ENCODE measurements at places on chromosomes 3 and 15.

GRCh38 chr3:167941234-167941995, 154.3 kb downstream of the GOLIM4 start:
- peak; percentile 98 for DNase-seq

GRCh38 chr3:186381424-186382216, 19.6 kb upstream of the DGKG start:
- no peak for DNase-seq

DNA sequence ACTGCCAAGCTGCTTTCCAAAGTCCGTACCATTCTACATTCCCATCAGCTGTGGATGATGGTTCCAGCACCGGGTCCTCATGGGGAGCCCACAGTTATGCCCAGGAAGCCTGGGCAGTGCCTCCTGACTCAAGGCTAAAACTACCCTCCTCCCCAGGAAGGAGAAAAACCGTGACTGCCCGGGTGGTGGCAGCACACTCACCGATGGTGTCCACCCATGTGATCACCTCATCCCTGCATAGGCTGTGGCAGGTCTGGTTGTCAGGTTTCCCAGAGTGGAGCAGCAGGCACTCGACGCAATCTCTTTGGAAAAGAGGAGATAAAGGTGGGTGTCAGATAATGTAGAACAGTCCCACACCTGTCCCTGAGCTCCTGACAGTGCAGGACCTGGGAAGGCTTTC, 38.6 kb downstream of the UMPS start:
- DNase-seq, result peak; percentile 57

- DNase-seq, result no peak
Measured at GRCh38 chr3:88661433-88661824, 446.0 kb upstream of the EPHA3 start.

DNA sequence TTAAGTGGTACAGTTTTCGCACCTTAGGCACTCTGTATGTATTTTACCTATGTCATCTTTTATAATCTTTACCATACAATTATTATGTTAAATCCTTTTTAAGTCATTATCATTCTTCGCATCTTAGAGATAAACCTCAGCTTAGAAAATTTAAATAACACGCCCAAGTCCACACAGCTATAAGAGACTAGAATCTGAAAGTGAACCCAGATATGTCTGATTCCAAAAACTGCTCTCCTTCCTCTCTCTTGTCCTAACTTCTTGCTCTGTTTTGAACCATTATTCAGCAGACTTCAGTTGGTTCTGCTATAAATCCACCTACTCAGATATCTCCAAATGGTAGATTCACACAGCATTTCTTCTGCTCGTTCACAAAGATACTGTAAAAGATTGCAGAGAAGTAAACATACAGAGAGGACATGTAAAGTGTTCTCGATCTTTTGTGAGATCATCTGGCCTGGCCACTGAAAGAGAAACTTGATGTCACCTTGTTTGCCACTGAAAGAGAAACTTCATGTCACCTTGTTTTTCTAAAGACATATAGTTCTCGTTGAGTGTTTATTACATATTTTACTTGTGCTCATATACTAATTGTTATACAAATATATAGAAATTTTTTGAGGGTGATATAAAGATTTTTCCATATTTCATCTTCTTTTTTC, 533.2 kb downstream of the GRM7 start:
- no peak for DNase-seq

- no peak for DNase-seq
Measured at GRCh38 chr3:132225664-132226063, 91.5 kb upstream of the ACP3 start.

GRCh38 chr3:114852966-114853365, 294.1 kb downstream of the ZBTB20 start:
- DNase-seq, result no peak

- DNase-seq, result no peak
Measured at GRCh38 chr15:38899300-38899699, 334.7 kb upstream of the RASGRP1 start.

GRCh38 chr15:40081691-40082194, 26.9 kb downstream of the BMF start:
- DNase-seq, result peak; percentile 65

DNA sequence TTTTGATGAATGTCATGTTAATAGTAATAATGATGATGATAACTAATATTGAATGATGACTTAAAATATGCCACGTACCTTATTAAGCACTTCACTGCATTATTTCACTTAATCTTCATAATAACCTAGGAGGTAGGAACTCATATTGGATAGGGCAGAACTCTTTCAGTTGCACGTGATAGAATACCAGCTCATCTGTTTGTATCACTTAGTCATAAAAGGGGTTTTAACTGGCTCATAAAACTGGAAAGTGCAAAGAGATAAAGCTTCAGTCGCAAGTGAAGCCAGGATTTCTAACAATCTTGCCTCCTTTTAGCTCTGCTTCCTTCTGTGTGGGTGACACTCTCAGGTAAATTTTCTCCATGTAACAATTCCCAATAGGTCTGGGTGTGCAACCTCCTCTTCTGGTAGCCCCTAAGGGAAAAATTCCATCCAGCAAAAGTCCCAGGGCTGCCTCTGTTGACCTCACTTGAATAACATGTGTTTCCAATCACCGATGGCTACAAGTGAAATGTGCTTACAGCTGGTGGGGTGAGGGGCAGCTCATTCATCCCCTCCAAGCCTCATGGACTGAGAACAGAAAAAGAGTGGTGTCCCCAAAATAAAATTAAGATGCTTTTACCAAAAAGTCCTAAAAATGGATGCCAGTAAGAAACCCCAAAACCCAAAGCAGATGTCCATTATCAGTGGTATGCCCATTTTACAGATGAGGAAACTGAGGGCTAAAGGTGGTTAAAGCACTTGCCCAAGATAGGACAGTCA, 9.3 kb downstream of the GXYLT2 start:
- DNase-seq, result no peak

GRCh38 chr15:77497942-77498361, 77.3 kb downstream of the HMG20A start:
- no peak for DNase-seq

DNA sequence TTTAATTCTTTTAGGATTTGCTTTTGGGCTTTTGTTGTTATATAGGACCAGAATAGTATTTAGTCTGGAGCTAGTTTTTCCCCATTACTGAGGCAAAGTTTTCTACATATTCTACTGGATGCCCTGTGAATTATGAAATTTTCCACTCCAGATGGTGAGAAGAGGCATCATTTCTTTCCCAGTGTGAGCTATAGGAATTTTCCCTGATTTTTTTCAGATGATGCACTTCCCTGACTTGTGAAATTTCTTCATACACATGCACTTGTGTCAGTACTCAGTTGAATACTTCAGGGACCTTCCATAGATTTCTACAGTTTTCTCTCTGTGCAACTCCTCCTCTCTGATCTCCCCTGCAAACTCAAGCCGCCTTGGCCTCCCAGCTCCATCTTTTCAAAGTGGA, 73.7 kb upstream of the SLCO2A1 start:
- no peak for DNase-seq

Measured in hematopoietic multipotent progenitor cell treated with erythropoietin and hydrocortisone succinate and interleukin-3 and kit ligand, for 6 days (in vitro differentiated cells).